ENCODE measurements at places on chromosomes 1 and 21.

DNA sequence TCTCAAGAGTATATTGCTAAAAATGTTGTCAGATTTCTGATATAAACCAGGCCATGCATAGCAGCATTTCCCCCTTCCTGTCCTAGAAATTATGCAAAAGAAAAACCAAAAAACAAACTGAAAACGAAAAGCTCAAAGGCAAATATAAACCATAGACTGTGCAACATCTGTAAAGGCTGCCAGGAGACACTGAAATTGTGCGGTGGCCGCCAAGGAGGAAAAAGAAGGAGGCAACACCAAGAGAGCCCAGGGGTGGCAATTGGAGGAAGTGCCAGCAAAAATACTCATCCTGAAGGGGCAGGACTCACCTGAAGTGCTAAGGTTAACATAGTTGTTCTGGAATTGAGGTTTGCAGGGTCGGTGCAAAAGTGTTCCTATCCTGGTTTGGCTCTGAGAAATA lies 92.0 kb downstream of the RWDD3 start:
- no peak for DNase-seq

DNA sequence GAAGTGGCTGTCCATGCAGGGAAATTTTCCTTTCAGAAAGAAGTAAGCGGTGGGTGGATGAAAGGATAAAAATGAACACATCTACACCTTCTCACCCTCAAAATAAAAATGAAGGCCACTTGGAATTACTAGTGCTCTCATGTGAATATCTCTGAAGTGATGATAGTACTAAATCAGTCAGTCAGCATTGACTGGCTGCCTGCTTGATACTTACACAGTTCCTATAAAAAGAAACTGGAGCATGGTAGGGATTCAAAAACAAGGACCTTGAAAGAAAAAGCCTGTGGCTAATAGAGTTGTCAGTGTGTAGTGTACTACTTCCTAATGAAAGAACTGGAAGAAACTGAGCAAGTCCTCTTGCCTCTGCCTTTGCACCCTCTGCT lies 239.7 kb downstream of the HLX start:
- DNase-seq = no peak

DNA sequence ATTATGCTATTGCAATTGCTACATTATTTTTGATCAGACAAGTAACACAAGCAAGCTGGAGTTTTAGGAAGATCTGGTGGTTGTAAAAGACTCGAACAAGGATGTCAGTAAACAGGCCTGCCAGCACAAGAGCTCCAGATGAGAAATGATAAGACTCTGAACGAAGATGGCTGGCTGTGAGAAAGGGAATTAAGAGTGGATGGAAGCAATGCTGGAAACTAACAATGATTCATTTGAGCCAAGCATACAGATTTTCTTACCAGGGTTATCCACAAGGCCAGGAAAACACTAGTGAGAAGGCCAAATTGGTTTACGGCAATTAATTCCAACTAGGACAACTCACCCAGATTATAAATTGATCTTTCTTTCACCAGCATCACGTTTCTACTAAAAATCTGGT lies 54.2 kb downstream of the NRIP1 start:
- DNase-seq = no peak

DNA sequence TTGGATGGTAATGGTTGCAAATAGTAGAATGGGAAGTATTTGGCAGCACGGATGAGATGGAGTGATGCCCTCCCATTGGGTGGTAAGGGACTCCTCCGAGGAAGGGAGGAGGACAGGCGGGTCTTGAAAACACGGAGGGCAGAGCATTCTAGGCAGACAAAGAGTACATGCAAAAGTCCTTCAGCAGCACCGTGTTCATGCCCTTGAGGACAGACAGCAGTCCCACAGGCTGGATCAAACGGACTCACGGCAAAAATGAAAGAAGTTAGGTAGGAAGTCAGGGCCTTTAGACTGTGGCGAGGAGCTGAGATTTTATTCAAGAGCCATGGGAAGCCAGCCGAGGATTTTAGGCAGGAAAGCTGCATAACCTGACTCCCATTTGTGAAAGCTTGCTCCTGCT lies 253.9 kb downstream of the RHOU start:
- DNase-seq = no peak

DNA sequence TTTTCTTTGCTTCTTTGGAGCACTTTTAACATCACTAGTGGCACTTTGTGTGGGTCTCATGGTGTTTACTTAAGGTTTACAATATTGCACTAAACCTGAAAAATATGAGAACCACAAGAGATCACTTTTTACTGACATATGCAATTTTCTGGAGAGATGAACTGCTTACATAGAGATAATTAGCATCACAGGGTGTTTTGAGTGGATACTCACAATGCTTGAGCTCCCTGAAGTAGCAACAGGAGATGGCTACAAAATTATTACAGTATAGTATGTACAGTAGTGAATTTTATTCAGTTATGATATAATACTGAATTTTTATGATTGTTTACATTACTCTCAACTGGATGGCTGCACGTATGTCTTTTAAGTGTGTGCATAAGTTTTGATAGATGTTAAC lies 22.6 kb downstream of the RPRD2 start:
- no peak for DNase-seq

DNA sequence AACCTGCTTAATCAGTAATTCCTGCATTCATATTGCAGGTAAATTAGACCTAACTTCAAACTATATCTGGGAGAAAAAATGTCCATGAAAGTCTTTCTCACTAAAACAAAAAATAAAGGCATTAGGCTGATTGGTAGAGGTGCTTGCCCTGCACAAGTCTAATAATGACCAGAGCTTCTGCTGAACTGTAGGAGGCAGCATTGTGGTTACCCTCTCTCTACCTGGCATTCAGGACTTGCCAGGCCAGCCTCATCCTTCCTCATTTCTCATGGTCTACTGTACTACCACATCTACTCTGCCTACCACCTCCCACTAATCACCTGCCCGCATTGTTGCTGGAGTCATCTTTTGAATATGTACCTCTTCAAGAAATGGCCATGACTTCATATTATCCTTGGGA lies 60.8 kb upstream of the KRTAP11-1 start:
- no peak for DNase-seq

GRCh38 chr1:94235189-94236012 lies 2.0 kb downstream of the ARHGAP29 start:
- DNase-seq = no peak

DNA sequence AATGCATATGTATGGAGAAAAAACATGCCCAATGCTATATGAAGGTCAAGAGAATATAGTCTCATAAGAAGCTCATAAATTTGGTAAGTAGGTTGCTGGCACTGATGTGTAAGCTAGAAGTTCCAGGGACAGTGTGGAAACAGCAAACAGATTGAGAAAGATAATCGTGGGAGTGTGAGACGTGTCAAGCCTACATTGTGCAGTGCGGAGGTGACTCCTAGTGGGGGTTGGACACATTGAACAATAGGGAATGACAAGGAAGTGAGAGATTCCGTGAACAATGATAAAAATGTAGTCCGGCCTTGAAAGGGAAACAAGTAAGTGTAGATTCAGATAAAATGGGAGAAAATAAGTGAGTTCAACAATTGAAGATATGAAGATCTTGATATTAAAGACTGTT lies 788.4 kb upstream of the PRMT6 start:
- no peak for DNase-seq

DNA sequence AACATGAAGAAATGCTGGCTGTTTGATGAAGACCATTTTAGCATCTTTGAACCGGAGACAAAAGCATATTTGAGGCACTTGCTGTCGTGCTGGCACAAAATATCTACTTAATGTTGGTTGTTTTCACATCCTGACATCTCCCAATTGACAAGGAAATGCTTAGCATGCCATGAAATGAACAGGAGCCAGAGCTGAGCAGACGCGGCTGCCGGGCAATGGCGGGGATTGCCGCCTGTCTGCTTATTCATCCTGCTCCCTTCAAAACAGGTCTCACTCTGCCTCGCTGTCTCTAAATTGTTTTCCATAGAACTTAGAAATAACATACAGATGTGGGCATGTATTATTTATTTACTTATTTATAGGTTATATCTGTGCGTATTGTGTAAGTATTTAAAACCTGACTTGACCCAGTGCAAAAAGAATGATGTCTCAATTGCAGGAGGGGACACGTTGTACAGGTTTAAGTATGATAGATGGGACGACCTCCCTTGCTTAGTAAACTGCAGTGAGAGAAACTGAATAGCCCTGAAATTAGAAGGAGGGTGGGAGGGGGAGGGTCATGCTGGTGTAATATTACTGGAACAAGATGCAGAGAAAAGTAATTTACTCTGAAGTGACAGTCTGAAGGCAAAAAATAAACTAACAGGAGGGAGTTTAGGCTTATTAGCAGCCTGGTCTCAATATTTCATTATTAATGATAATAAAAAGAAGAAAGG lies 590.4 kb upstream of the PLXNA2 start:
- no peak for DNase-seq

DNA sequence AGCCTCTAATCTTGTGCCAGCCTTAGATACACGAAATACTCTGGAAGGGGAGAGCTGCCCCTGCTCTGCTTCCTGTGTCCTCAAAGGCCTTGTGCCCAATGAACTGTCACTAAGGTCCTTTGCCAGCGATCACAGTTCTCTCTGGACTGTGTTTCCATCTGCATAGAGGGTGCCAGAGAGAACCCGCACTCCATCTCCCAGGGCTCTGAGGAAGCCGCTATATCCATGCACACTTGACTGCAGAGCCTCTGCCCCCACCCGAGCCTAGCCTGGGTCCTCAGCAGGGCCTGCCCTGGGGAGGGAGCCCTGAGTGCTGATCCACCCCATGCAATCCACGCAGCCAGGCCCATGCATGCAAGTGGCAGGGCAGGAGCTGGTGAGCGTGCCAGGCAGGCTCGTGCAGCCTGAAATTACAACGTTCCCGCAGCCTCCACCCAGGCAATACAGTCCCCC lies 30.6 kb upstream of the KIF21B start:
- DNase-seq = no peak

DNA sequence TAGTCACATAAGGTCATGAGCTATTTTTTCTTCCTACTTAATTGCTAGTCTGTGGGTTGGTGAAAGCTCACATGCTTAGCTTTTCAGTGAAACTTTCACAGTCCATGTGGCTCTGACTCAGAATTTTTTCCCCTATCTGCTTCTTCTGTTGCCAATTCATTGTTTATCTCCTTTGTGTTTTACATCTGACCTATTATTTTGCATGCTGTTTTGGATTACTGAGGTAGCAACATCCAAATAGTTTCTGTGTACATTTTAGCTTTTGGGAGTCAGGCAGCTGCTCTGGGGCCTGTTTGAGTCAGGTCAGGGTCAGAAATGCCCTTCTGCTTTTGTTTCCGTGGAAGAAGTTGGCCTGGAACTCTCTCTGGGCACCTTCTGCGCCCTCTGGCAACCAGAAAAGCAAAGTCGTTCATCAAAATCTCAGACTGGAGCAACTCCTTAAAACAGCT lies 40.0 kb downstream of the ROR1 start:
- DNase-seq = peak; percentile 49

- DNase-seq = no peak
Observed at GRCh38 chr1:24964811-24965570, 34.9 kb upstream of the RUNX3 start.

GRCh38 chr1:157574836-157575235 lies 22.5 kb upstream of the FCRL5 start:
- DNase-seq = no peak

DNA sequence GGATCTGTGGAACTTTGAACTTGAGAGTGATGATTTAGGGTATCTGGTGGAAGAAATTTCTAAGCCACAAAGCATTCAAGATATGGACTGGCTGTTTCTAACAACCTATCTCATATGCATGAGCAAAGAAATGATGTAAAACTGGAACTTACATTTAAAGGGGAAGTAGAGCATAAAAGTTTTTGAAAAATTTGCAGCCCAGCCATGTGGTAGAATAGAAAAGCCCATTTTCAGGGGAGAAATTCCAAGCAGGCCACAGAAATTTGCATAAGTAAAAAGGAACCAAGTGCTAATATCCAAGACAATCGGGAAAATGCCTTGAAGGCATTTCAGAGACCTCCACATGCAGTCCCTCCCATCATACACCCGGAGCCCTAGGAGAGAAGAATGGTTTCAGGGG lies 15.7 kb downstream of the RIIAD1 start:
- no peak for DNase-seq

DNA sequence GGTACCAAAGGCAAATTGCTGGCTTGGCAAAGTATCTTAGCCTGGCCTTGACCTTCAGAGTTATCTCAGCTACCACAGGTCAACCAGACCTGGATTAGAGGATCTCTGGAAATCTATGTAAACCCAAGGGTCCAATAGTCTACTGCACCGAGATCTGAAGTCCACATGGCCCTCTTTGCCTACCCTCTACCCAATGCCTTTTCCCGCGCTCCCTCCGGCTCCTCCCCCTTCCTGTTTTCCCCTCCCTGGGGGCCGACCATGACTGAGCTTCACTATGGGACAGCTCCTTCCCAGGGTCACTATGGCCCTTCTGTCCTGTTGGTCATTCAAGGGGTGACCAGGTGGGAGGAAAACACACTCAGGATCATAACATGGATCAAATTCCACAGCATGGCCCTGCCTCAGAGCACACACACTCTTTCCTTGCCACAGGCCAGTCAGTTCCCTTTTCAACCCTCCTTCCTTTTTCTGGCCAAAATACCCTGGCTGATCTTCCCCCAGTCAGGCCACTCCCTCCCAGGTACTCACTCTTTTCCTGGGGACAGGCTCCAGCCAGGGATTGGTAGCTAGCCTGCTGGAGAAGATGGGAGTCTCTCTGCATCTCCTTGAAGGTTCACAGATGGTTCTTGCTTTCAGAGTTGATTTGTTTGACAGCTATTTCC lies 19.1 kb upstream of the TMEM183A start:
- no peak for DNase-seq

GRCh38 chr1:44413740-44414139 lies 8.7 kb downstream of the RNF220 start:
- DNase-seq = no peak

DNA sequence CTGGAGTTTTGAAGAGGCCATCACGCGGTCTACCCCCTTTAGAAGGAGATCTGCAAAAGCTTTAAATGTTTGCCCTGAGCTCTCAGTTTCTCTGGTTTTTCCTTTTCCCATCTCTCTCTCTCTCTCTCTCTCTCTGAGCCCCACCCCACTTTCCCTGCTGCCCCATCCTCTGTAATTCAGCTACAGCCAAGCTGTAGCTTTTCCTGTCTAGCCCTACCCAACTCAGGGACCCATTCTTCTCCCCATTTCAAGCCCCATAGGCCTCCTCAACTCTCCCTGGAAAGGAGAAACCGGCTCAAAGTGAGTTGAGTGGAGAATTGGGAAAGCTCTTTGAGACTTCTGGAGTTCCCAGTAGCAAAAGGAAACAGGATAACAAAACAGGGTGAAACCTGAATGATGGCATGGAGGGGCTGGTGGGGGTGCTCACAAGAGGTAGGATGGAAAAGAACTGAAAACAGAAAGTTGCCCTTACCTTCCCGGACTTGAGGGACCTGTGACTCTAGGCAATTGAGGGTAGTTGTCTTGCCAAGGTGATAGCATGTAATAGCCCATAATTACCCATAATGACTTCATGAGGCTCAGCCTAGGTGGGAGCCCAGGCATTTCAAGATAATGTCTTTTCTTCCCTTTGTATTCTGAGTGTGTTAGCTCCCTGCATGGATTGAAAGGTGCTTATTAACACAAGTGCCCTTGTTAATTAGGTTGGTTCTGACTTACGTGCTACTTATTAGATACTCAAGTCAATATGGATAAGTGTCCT lies 84.9 kb downstream of the SLC16A1 start:
- no peak for DNase-seq

Data from HFF-Myc (cell line).